ENCODE measurements at places on chromosomes 4 and X.

DNA sequence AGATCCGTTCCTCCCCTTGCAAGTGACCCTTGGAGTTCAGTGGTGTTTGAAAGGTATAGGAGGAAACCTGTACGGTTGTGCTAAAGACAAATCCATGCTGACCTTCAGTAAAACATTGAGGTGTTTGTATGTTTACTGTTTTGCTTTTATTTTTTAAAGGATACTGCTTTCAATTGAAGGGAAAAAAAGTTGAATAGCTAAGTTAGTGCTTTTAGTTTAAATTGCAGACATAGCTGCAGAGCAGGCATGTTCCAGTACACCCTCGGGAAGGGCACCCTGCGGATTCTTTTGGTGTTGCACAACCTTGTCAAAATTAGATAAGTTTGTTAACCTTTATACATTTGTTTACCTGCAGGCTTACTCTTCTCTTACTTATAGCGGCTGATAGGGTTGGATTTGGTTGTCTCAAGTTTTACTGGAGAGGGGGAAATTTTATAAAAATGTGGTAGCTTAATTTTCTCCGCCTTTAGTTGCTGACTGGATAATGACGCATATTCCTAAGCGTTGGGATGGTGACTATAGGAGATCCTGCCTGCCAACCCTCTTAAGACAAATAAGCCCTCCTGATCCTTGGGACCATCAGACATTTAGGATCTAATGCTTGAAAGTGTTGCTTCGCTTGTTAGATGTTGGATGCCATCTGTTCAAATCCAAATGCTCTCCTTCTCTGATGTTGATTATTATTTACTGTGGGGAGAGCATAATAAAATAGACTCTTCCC is 2.0 kb downstream of the RAPGEF2 start:
- peak; percentile 35 for ATAC-seq

DNA sequence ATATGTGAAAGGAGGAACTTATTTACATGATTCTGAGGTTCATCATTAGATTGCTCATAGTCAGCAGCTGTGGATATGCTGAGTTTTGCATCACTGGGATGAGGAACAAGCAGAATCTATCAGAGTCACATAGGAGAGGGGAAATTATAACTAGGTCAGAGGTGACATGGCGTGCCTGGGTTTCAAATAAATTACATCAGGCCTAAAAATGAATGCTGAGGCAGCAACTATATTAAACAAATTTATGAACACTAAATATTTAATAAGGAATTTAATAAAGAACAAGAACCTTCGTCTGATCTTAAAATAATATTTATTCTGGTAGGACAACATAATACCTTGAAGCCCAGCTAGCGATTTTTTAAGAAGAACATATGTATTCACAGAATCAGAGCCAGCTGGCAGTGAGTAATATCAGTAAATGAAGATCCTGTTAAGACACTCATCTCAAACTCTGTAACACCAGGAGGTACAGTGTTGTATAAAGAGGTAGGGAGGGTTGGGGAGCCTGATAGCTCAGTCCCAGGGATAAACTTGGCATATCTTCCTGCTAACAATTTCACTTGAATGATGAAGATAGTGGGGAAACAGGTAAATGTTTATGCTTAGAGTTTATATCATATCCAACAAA is 60.9 kb upstream of the HS3ST1 start:
- ATAC-seq = no peak

- no peak for ATAC-seq
These were observed 115.1 kb upstream of the PNPLA4 start for GRCh38 chrX:8042304-8042703.

GRCh38 chrX:11416600-11416999 is 123.4 kb downstream of the AMELX start:
- ATAC-seq = no peak

DNA sequence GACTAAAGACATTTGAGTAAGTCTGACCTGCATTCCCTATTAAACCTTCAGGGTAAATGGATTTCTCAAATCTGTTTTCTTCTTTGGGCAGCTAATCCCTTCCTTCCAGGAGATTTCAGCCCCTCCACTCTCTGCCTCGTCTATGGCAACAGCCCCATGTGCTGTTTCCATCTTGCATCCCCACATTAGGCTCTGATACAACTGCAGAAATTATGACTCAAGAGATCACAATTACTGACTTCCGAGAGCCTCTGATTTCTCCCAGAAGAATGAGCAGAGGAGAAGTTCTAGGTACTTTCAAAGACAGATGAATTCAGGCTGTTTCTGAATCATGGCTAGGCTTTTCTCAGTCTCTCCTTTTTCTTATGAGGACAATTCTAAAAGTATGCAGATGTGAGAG is 38.7 kb downstream of the RAI2 start:
- no peak for ATAC-seq

- no peak for ATAC-seq
These were observed 45.0 kb upstream of the NKX1-1 start for GRCh38 chr4:1451106-1451751.

DNA sequence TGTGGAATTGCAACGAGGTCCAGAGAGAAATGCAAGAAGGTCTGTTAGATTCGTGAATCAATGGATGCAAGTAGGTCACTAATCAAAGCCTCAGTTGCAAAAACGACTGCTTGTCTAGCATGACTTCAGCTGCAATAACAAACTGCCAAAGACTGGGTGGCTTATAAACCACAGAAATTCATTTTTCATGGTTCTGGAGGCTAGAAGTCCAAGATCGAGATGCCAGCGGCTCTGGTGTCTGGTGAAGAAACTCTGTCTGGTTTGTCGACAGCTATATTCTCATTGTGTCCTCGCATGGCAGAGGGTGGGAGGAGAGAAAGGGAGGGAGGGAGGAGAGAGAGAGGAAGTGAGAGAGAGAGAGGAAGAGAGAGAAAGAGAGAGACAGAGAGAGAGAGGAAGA is 114.7 kb downstream of the MXRA5 start:
- ATAC-seq = no peak
